ENCODE measurements at places on chromosomes 3 and 15. TPM values are rescaled to one million over a fixed set of nuclear protein-coding genes. Genes with fewer than 3 reads are reported as not detected.

Gene SENP5
- 34.0 TPM for total RNA-seq

Gene GPR27
- total RNA-seq = 1.0 TPM

Gene WNT7A
- 2.7 TPM for total RNA-seq

Gene TUSC7
- not detected for total RNA-seq

Gene UACA
- 35.5 TPM for total RNA-seq

- H3K4me3 ChIP-seq = no peak overlapping the region
- H3K27me3 ChIP-seq = no peaks in the 10 kb centered on the region
- H3K36me3 ChIP-seq = no peaks in the 10 kb centered on the region
- no peak overlapping the region for H3K27ac ChIP-seq
- no peak for DNase-seq
Measured at GRCh38 chr15:100308608-100309007, 33.2 kb downstream of the ADAMTS17 start.

- H3K36me3 ChIP-seq = peaks cover 54% of the 10 kb centered on the region
- H3K4me1 ChIP-seq = peaks cover 81% of the 10 kb centered on the region
- no peak for DNase-seq
- H3K27me3 ChIP-seq = no peaks in the 10 kb centered on the region
- peak overlapping the region; percentile 92 for H3K27ac ChIP-seq
Measured at GRCh38 chr3:149610351-149611105, 47.3 kb downstream of the WWTR1 start.

DNA sequence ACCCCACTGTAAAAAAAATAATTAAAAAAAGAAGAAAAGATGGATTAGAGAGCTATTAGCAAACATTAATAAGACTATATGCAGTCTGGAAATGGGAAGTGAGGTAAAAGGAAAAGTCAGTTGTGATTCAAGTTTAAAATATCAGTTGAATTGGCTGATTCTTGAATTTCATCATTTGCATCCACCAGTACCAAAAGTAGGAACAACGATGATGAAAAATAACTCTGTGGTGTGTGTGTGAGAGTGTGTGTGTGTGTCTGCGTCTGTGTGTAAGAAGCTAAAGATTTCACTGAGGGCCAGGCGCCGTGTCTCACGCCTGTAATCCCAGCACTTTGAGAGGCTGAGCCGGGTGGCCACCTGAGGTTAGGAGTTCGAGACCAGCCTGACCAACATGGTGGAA is 56.0 kb upstream of the SLC4A7 start:
- no peaks in the 10 kb centered on the region for H3K27me3 ChIP-seq
- H3K27ac ChIP-seq = no peak overlapping the region
- H3K36me3 ChIP-seq = no peaks in the 10 kb centered on the region
- no peak for DNase-seq
- H3K4me1 ChIP-seq = peaks cover 25% of the 10 kb centered on the region

- H3K36me3 ChIP-seq = no peaks in the 10 kb centered on the region
- H3K4me1 ChIP-seq = no peaks in the 10 kb centered on the region
- no peak overlapping the region for H3K27ac ChIP-seq
- no peak overlapping the region for H3K4me3 ChIP-seq
- H3K27me3 ChIP-seq = peaks cover 36% of the 10 kb centered on the region
Measured at GRCh38 chr3:46821553-46821952, 41.7 kb downstream of the MYL3 start.

- DNase-seq = no peak
- peak within 1 kb of the TSS; percentile 77 for H3K4me3 ChIP-seq
- no peaks in the 10 kb centered on the region for H3K27me3 ChIP-seq
- H3K4me1 ChIP-seq = peaks cover 30% of the 10 kb centered on the region
- peaks cover 84% of the 10 kb centered on the region for H3K36me3 ChIP-seq
Measured at GRCh38 chr15:90234096-90234988, at the start of gene GDPGP1. TSS of gene GDPGP1 (plus strand) at chr15:90234209. CDS start at chr15:90240909, 6,700 bp downstream.

DNA sequence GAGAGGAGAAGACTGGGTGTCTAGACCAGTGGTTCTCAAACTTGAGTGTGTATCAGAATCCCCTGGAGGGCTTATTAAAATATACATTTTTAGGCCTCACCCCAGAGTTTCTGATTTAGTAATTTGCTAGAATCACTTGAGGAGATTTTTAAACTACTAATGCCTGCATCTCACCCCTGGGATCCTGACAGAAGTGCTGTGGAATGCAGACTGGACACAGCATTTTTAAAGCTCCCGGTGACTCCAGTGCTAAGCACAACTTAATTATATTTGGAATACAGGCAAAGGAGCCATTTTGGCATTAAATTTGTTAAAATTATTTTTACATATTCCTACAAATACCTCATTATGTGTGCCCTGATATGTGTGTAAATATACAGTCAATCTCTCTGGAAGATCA is 26.7 kb upstream of the COL6A6 start:
- no peak for DNase-seq
- H3K27me3 ChIP-seq = peaks cover 33% of the 10 kb centered on the region
- H3K4me1 ChIP-seq = no peaks in the 10 kb centered on the region
- H3K36me3 ChIP-seq = no peaks in the 10 kb centered on the region
- H3K27ac ChIP-seq = no peak overlapping the region

GRCh38 chr3:41293169-41293681 is 93.9 kb downstream of the CTNNB1 start:
- H3K4me3 ChIP-seq = no peak overlapping the region
- H3K27ac ChIP-seq = no peak overlapping the region
- H3K36me3 ChIP-seq = no peaks in the 10 kb centered on the region

- H3K4me3 ChIP-seq = no peak overlapping the region
- no peak overlapping the region for H3K27ac ChIP-seq
- no peak for DNase-seq
- H3K36me3 ChIP-seq = peaks cover 64% of the 10 kb centered on the region
- H3K4me1 ChIP-seq = peaks cover 12% of the 10 kb centered on the region
Measured at GRCh38 chr3:184180165-184180564, 5.5 kb downstream of the AP2M1 start.

GRCh38 chr3:65793495-65794200 is 245.1 kb downstream of the MAGI1 start:
- H3K27ac ChIP-seq = no peak overlapping the region
- no peaks in the 10 kb centered on the region for H3K27me3 ChIP-seq
- no peaks in the 10 kb centered on the region for H3K36me3 ChIP-seq

DNA sequence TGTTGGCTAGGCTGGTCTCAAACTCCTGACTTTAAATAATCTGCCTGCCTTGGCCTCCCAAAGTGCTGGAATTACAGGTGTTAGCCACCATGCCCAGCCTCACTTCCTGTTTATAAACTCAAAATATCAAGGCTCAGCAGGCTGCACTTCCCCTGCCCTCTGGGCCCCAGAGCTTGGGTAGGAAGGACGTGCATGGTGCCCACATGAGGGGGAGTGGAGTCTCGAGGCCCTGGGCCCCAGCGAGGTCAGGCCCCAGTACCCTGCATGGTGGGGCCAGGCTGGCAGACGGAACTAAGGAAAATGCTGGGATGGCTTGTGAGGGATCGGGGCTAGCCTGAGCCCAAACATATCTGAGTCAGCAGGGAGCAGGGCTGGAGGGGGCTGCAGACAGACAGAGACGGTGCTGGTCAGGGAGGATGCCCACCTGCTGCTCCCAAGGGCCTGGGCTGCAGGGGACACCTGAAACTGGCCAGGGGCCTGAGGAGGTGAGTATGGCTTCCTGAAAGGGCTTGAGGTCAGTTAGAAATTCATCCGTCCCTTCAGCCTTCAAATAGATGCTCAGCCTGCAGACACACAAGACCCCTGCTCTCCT is 5.1 kb downstream of the SPTBN5 start:
- no peak for DNase-seq
- no peak overlapping the region for H3K4me3 ChIP-seq
- H3K27me3 ChIP-seq = no peaks in the 10 kb centered on the region
- no peaks in the 10 kb centered on the region for H3K36me3 ChIP-seq
- no peaks in the 10 kb centered on the region for H3K4me1 ChIP-seq
- no peak overlapping the region for H3K27ac ChIP-seq

- H3K27me3 ChIP-seq = no peaks in the 10 kb centered on the region
- peaks cover 15% of the 10 kb centered on the region for H3K4me1 ChIP-seq
- no peak overlapping the region for H3K4me3 ChIP-seq
- H3K36me3 ChIP-seq = no peaks in the 10 kb centered on the region
- H3K27ac ChIP-seq = no peak overlapping the region
Measured at GRCh38 chr15:48898446-48898845, 20.5 kb downstream of the EID1 start.

DNA sequence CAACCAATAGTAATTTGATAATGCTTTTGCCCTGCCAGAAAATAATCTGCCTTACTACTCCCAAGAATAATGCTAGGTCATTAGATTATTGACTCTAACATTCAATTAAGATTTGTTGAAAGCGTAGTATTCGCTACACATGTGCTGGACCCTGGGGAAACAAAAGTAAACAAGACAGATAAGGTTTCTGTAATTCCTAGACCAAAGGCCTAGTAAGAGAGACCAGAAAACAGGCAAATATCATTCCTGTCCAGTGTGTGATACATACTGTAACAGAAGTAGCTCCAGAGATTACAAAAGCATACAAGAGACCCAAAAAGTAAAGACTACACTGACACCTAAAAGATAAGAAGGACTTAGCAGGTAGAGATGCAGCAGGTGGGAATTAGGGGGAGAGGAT is 60.8 kb downstream of the PLOD2 start:
- H3K36me3 ChIP-seq = peaks cover 20% of the 10 kb centered on the region
- H3K27me3 ChIP-seq = no peaks in the 10 kb centered on the region
- no peak overlapping the region for H3K27ac ChIP-seq
- H3K4me3 ChIP-seq = no peak overlapping the region
- no peak for DNase-seq

DNA sequence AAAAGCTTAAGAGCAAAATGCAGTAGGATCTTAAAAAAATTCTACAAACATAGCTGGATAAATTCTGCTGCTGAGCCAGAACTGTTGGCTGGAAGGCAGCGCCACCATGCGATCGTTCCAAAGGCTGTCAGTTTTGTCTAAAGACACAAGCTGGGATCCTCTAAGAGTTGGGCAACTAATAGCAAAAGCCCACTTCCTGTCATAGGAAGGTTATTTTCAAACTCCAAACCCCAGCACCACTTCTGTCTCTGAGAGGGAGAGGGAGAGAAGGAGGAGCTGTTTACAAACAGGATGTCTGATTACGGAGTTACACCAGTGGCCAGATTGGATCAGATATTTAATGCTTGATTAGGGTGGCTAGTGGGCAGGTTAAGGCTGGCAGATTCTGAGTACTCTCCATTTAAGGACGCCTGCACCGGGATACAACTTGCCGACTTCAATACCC is 44.0 kb downstream of the EIF4E3 start:
- no peak for DNase-seq
- no peak overlapping the region for H3K4me3 ChIP-seq
- no peaks in the 10 kb centered on the region for H3K27me3 ChIP-seq
- H3K4me1 ChIP-seq = peaks cover 9% of the 10 kb centered on the region
- H3K27ac ChIP-seq = no peak overlapping the region

All from Calu3 (cell line).